Cardiac atrium fibroblast (primary cell): ENCODE measurements at places on chromosomes 2 and 18. TPM values are rescaled to one million over a fixed set of nuclear protein-coding genes. Genes with fewer than 3 reads are reported as not detected.

IL36A gene
- not detected in 2 replicates for total RNA-seq

MAP3K19 gene
- not detected in 2 replicates for total RNA-seq

CRACDL gene
- 0.32 TPM in 1 of 2 replicates, not detected in the other for total RNA-seq

AOX1 gene
- 47.5 and 76.8 TPM in 2 replicates for total RNA-seq

GALNT5 gene
- 4.2 and 5.5 TPM in 2 replicates for total RNA-seq

POMC gene
- 0.18 and 2.8 TPM in 2 replicates for total RNA-seq

RBM45 gene
- 9.9 and 11.8 TPM in 2 replicates for total RNA-seq

SMAD2 gene
- 85.7 and 96.1 TPM in 2 replicates for total RNA-seq

SERPINB4 gene
- total RNA-seq = not detected in 2 replicates

SPEG gene
- total RNA-seq = 5.2 and 6.8 TPM in 2 replicates

RAD51AP2 gene
- not detected in 2 replicates for total RNA-seq

SPATA3 gene
- not detected in 2 replicates for total RNA-seq

BMP10 gene
- total RNA-seq = not detected in 2 replicates

LOXHD1 gene
- total RNA-seq = not detected in 2 replicates
